Right atrium auricular region (tissue), 2 donors: ENCODE measurements at places on chromosomes 6 and 20. TPM values are rescaled to one million over a fixed set of nuclear protein-coding genes. Genes with fewer than 3 reads are reported as not detected.

- no peak for DNase-seq
These were observed 530 bp downstream of the TDP2 start for GRCh38 chr6:24666097-24666640.

The SNAI1 gene
- total RNA-seq: 4.3 TPM

DNA sequence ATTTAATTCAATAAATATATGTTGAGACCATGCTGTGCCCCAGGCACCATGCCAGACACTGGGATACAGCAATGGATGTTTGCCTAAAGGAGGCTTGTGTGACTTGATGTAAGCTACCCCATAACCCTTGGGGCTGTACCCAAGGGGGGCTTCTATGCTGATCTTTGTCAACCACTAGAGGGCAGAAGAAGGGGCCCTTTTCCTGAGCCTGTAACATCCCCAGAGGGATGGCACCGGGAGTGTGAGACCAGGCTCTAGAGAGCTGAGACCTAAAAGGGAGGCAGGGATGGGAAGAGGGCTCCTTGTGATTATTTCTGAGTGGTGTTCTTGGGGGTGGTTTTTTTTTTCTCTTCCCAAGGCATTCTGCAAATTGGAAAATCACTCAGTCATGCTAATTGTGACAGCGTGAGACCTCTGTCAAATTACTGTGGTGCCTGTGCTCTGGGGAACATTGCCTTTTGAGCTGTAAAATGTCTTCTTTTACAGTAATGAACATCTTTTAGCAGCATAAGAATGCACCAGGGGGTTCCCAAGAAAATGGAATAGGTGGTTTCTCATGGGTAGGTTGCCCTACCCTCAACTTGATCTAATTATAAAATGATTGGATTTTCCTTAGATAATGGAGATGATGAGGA lies 138.7 kb upstream of the SLC24A3 start:
- no peak for DNase-seq

DNA sequence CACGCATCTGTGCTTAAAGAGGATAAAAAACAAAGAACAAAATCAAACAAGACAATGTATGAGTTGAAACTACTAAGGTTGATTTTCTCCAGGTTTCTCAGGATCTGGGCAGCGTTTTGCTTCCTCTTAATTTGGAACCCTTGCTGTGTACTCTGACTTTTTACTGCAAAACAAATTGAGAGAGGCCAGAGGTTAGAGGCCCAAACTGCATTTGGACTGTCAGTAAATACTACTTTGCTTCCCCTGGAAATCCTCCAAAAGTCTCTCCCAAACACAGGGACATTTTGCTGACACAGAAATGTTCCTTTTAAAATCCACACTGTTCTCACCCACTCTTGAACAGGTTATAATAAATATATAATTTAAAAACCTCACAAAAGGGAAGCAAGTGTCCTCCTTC lies 1.1 kb downstream of the ARG1 start:
- DNase-seq: no peak

The SEMG1 gene
- not detected for total RNA-seq

The SEL1L2 gene
- not detected for total RNA-seq

GRCh38 chr6:72595812-72596211 lies 26.1 kb upstream of the KCNQ5 start:
- no peak for DNase-seq

The CDSN gene
- not detected for total RNA-seq

DNA sequence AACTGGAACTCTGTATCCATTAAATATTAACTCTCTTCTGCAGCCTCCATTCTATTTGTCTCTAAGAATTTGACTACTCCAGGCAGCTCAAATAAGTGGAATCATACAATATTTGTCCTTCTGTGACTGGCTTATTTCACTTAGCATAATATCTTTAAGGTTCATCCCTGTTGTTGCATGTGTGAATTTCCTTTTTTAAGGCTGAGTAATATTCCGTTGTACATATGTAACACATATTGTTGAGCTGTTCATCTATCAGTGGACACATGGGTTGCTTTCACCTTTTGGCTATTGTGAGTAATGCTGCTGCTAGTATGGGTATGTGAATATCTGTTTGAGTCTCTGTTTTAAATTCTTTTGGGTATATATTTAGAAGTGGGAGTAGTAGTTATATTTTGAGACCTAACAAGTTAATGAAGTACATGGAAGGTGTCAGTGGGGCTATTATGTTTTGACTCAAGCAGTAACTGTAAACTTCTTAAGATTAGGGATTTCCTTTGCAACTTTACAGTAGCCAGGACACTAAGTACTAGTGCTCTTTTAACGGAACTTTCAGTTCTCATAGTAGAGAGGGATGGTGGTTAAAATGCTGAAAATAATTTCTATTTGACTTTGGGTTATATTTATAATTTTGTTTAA lies 29.7 kb upstream of the TMEM217 start:
- no peak for DNase-seq

The SH3BGRL2 gene
- 9.6 TPM for total RNA-seq

DNA sequence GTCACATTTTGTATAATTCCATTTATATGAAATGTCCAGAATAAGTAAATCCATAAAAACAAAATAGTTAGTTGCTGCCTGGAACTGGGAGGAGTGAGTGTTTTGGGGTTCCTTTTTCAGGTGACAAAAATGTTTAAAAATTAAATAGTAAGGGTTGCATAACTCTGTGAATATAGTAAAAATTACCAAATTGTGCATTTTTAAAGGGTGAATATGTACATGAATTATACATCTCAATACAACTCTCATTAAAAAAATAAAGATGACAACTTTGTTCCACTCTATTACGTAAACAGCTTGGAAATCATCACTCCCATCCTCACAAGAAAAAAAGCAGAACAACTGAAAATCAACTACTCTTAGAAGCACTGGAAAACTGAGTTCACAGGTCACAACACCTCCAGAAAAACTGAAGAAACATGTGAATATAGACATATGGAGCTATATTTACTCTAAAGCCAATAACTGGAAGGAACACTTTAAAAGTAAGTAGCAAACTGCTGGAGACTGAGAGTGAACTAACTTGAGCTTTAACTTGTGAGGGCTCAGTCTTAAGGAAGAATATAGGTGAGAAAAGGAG lies 40.0 kb downstream of the RANBP9 start:
- no peak for DNase-seq

DNA sequence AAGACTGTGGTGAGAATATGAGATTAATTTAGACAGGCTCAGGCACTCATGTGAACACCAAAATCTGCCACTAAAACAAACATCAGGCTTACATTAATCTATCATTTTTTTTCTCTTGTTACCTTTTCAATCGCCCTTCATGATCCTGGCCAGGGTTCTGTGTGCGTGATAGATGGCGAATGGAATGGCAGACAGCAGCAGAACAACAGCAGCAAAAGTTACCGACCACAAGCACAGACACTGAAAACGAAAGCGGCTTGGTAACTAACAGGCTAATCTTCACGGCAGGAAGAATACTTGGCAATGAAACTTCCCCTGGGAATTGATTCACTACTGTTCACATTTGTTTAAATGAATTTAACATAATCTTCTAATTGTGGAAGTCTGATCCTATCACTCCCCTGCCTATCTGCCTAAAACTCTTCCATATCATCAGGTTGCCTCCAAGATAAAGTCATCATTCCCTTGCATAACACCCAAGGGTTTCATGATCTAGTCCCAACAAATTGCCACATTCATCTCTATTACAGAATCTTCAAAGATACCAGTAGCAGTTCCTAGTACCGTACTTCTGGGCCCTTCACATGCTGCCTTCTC lies 28.7 kb downstream of the PTPRK start:
- DNase-seq: no peak

GRCh38 chr20:47332381-47333206 lies 23.9 kb downstream of the ZMYND8 start:
- no peak for DNase-seq

DNA sequence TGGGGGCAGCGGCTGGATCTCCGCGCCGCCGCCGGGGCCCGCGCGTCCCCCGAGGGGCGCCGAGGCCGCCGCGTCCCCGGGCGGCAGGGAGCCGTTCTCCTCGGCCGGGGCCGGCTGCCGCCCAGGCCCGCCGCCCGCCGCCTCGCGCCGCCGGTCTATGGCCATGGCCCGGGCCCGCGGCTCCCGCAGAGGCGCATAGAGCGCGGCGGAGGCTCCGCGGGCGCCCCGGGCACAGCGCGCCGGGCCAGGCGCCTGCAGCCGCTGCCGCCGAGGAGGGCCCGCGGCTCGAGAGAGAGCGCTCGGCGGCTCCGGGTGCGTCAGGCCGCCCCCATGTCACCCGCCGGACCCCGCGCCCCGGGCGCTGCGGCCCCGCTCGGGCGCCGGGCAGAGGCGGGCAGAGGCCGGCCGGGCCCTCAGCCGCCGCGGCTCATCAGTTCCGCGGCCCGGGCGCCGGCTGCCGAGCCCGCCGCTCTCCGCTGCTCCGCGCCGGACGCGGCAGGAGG lies 404 bp downstream of the SLC22A23 start:
- no peak for DNase-seq

- DNase-seq: no peak
These were observed 3.1 kb downstream of the SYNJ2 start for GRCh38 chr6:157984686-157985225.

DNA sequence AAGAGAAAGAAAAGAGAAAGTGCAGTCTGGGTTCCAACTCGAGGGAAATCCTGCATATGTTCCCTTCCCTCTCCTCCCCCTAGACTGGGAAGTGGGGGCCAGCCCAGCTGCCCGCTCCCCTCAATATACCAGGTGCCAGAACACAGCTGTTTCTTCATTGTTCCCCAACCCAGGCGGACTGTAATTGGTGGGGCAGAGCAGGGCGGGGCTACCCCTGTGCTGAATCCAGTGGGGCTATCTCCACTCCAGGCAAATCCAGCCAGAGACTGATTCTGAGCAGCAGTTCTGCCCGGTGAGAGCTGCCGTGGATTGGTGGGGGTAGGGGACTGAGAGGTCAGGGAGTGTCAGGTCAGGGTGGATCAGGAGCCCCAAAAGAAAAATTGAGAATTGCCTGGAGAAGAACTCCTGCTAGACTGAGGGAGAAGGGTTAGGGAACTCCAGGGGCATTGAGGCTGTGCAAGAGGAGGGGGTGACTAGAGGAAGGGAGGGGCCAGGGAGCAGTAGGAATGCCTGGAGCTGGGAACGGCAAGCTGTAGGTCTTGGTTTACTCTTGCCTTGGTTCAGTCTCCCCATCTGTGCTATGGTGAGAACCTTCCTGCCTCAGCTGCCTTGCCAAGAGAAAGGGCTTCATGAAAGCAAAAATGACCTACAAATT lies at the start of gene MYMX:
MYMX (plus strand) TSS at position 250 of the 655 bp plus-strand sequence. CDS start 546 bp downstream, outside the sequence.
- DNase-seq: no peak

GRCh38 chr20:45311589-45312211 lies 3.6 kb upstream of the MATN4 start:
- DNase-seq: peak; percentile 65

DNA sequence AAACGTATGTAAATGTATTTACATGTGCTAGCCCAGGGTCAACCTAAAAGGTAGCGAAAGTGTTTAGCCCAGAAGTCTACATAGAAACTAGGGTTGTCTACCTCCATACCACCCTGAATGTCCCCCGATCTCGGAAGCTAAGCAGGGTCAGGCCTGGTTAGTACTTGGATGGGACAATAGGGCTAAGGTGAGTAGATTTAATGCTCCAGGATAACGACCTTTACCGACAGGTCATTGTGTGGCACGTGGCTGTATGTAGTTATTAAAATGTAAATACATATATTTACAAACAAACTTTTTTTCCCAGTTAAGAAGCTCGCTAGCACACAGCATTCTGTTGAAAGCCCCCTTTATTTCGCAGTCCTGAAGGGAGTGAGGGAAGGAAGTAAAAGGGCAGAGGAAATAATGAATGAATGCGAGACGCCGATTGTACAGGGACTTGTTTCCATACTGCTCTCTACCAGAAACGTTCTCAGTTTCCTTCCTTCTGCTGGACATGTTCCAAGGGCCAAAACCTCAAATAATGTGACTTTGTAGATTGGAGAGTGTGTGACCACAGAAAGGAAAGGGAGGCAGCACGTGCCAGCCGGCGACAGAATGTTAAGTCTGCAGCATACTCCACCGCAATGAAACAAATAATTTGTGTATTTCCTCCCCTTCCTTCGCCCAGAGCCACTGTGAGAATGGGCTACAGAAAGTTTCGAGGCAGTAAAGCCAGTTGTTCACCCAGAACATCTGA lies 612 bp downstream of the ADAT2 start:
- no peak for DNase-seq

- no peak for DNase-seq
These were observed 449.4 kb upstream of the CHD6 start for GRCh38 chr20:42067596-42067995.

The GPR63 gene
- 0.86 TPM for total RNA-seq
